T follicular helper cell (primary cell): ENCODE measurements at places on chromosomes 3 and 15.

DNA sequence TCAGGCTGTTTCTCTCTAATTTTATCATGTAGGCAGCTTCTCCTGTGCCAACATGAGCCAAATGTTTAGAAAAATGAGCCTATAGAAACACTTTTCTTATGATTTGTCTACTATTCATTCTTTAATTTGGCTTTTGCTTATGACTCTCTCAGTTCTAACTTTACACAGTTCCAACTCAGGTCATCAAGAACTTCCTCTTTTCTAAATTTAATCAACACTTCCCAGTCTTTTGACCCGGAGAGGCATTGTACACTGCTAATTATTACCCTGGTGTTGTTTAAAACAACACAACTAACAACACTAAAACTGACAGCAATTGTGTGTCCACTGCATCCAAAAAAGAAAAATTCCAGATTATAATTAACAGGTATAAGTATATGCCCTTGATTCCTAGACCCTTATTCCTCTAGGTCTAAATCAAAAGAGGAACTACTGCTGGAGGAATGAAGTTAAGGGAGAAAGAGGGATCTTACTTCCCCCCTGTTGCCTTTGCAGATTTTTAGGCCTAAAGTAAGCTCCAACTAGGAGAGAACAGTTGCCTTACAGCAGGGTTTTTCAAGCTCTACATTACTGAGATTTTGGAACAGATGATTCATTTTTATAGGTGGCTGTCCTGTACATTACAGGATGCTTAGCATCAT lies 332.2 kb upstream of the GOLIM4 start:
- no peak for DNase-seq

DNA sequence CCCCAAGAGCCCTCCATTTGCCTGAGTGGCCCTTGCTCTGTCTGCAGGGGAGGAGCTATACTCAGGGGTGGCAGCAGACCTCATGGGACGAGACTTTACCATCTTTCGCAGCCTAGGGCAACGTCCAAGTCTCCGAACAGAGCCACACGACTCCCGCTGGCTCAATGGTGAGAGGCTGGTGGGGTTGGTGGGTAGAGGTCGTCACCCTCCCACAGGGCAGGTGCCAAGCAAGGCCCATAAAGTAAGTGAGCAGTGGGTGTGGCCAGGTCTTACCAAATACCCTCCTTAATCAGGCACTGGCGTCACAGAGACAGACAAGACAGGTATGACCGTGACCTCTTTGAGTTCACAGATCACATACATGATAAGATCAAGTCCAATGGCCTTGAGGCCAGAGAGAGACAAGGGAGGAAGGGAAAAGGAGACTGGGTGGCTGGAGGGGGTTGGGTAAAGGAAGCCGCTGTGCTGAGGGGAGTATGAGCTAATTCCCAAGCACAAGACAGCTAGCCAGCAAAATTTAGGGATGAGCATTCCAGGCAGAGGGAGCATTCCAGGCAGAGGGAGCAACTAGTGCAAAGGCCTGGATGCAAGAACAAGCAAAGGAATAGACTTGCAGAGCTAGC lies 2.5 kb downstream of the SEMA3B start:
- no peak for DNase-seq

- no peak for DNase-seq
Measured at GRCh38 chr3:184169896-184170875, 4.5 kb upstream of the AP2M1 start.

DNA sequence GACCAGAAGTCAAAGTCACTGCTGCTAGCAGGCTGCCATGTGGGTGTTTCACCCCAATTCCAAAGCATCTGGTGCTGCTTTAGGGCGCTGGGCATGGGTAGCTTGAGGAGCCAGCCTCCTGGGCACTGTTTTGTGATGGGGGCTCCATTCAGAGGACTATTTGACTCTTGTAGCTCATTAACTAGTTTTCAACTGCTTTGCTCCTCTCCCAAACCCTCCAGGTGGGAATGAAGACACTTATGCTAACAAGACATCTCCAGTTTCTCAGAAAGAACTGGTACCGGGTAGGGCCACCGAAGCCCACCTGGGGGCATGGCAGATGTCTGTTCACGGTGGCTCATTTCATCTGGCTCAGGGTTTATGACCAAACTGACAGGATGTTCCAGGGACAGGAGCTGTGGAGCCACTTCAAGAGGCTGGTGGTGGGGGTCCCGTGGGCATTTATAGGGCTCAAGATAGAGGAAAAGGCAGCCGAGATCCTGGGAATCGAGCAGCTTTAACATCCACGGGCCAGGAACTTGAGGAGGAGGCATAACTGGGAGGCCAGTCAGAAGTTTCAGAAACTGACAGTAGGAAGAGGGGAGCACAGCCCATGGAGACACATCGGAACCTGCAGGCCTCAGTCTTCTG lies 17.7 kb downstream of the AMOTL2 start:
- DNase-seq: no peak

GRCh38 chr15:93467337-93467736 lies 378.3 kb upstream of the RGMA start:
- no peak for DNase-seq

DNA sequence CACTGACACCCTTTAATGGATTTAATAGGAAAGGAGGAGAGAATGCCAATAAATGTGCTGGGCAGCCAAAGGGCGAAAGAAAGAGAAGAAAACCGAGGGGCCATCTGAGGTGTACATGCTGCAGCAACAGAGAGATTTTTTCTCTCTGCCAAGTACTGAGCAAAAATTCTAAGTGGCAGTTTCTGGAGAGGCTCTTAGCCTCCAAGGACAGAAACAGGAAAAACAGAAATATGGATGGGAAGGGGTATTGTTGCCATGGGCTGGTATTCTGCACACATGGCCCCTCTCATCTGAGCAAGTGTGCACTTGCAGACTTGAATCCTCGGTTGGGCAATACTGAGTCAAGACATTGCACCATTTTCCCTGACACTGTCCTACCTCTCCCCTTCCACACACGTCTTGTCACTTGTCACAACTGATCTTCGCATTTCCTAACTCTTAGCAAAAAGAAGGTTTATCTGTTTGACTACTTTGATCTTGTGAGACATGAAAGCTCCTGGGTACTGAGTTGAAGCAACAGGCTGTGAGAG lies 73.9 kb downstream of the PRICKLE2 start:
- no peak for DNase-seq

GRCh38 chr15:63094495-63094931 lies 27.1 kb upstream of the LACTB start:
- DNase-seq: no peak

DNA sequence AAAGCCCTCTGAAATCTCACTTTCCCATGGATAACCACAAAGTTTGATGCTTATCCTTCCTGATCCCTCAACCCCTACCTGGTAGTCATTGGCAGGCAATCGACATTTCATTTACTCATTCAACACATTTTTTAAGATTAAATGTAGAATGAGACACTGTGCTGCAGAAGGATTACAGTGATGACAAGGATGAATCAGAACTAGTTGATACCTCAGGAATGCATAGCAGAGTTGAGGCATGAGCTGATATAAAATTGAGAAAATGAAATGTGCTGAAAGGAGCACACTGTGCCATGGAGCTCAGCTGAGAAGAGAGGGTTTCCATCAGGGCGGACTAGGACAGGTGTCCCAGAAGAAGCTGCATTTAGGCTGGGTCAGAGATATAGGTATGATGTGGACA lies 48.9 kb upstream of the ACTL6A start:
- DNase-seq: no peak

DNA sequence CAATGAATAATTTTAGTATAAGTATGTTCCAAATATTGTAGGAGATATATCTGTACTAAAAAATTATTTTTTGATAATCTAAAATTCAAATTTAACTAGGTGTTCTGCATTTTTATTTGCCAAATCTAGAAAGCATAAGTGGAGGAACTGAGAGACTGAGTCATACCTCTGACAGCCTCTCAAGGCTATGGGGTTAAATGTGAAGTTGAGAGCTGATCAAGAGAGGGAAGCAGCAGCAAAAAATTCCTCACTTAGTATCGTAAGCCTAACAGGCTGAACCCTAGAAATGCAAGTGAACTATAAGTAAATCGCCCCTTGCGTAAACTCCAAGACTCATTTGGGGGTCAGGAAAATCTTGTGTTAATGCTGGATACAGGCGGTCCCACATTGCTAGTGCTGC lies 12.8 kb upstream of the TOPAZ1 start:
- DNase-seq: no peak

GRCh38 chr3:28252001-28252431 lies 10.6 kb downstream of the CMC1 start:
- no peak for DNase-seq

DNA sequence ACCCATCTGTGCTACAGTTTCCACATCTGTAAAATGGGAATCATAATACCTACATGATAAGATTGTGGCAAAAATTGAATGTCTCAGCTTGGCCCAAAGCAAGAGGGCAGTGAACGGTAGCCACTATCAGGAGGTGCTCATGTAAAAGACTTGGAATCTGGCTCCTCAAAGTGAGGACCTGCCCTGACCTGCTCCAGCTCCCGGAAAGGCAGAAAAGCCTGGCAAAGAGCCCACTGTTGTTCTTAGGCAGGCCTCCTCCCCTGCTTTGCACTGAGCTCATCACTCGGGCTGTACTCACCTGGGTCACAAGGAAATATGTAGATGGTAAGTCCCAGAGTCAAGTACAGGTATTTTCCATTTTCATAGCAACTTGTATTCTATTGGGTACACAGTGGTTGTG lies 250.7 kb upstream of the TBL1XR1 start:
- DNase-seq: no peak

DNA sequence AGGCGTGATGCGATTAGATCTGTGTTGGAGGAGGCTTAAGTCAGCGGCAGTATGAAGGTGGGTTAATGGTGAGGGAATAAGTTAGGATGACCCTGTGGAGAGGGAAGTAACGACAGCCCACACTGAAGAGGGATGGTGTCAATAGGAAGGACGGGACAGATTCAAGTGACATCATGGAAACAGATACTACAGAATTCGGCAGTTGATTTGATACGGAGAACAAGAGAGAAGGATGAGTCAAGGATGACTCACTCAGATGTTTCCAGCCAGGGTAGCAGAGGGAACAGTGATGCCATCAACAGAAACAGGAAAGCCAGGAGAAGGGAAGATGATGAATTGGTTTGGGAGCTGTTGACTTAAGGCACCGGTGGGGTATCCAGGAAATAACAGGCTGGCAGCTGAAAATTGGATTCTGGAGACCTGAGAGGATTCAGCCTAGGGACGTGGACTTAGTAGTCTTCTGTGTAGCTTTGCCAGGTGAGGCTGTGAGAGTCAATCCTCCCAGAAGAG lies 38.0 kb downstream of the SHC4 start:
- no peak for DNase-seq

DNA sequence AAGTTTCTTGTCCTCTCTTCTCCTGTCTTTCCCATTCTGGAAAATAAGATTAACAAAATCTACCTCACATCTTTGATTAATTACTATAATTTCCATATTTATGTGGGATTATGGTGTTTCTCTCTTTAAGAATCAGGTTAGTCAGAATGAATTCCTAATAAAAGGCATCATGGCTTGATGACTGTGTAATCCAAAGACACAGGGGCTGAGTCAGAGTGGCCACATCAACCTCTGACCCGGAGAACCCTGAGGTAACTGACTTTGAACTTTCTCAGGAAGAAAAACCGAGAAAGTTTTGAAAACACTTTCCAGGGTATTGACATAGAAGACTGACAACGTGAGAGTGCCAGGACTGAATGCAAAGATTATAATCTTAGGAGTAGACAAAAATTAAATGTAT lies 170.3 kb upstream of the MCTP2 start:
- DNase-seq: no peak
